Epithelial cell of proximal tubule (primary cell): ENCODE measurements at places on chromosomes 5 and 9. TPM values are rescaled to one million over a fixed set of nuclear protein-coding genes. Genes with fewer than 3 reads are reported as not detected.

The PFDN1 gene
- 159 and 173 TPM in 2 replicates for total RNA-seq

GRCh38 chr5:39498278-39498952 is 73.6 kb upstream of the DAB2 start:
- DNase-seq: no peak

The N4BP3 gene
- total RNA-seq: 3.1 and 4.3 TPM in 2 replicates

The FAM120AOS gene
- total RNA-seq: 31.4 and 38.6 TPM in 2 replicates

The EGR1 gene
- total RNA-seq: 2.2 and 6.7 TPM in 2 replicates

The IFNA14 gene
- total RNA-seq: not detected in 2 replicates

DNA sequence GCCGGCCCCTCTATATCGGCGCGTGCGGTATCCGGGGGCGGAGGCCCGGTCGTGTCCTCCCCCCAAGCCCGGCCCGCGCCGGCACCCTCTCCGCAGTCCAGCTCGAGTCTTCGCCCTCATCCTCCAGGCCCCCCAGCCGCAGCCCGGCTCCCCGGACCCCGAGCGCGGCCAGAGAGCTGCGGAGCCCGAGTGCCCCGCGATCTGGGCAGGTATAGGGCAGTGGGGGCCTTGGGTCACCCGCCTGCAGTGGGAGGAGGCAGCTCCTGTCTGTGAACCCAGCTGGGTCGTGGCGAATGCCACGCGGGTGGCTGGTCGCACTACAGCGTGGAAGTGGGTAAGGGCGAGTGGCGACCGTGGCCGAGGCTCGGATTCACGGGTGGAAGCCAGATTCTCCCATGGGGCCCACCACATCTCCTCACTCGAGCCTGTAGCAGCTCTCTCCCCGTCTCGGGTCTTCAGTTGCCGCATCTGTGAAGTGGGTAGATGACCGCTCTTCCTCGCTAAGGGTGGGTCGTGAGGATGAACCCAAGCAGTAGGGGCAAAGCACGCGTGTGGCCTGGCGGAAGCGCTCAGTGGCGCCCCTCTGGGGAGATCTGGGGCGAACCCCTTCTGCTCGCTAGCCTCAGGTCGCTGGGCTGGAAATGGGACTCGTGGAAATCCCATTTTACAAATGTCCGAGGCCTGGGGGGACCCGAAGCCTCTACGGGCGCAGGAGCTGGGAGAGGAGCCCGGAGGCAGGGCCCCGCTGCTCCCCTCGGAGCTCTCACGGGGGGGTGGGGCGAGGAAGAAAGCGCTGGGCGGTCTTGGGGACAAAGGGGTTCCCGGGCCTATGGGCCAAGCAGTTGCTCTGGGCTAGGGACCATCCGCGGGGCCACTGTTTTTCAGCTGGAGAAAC is 1.9 kb downstream of the NR5A1 start:
- no peak for DNase-seq

The ARSI gene
- total RNA-seq: 2.3 and 5.7 TPM in 2 replicates

GRCh38 chr9:92373167-92373566 is 31.2 kb downstream of the OGN start:
- DNase-seq: no peak

DNA sequence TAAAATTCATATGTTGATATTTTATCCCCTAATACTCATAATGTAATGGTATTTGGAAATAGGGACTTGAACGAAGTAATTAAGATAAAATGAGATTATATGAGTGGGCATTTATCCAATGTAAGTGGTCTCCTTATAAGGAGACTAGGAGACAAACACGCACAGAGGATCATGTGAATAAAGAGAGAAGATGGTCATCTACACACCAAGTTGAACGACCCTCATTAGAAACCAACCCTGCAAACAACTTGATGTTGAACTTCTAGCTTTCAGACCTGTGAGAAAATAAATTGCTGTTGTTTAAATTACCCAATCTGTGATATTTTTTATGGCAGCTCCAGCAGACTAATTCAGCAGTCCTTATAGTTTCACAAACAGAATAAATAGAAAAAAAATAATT is 27.5 kb upstream of the SELENOP start:
- DNase-seq: no peak

The GADD45G gene
- not detected in 2 replicates for total RNA-seq

The MARCHF3 gene
- total RNA-seq: 2.4 and 5.0 TPM in 2 replicates

The F2RL1 gene
- 91.6 and 112 TPM in 2 replicates for total RNA-seq
